ENCODE measurements at places on chromosomes 4 and X.

GRCh38 chrX:111504941-111505340 is 6.5 kb upstream of the SERTM2 start:
- peak; percentile 2 for DNase-seq

- no peak for DNase-seq
These were observed 51.0 kb downstream of the TMEM131L start for GRCh38 chr4:153517159-153517558.

DNA sequence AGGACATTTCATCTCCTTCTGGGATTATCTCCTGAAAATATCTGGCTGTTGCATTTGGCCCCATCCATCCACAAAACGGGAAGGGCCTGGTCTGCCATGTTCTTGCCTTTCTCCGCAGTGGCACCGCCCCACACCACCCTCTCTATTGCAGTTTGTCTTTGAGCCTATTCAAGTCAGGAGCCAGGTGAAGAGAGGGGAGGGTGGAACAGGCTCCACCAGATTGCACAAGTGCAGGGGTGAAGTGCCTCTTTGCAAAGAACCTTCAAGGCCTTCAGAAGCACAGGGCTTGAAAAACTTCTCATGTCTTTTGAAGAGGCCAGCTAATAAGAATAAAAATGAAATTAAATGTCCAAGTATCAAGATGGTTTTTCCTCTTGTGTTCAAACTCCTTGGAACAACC is 28.7 kb downstream of the RS1 start:
- no peak for DNase-seq

- DNase-seq, result no peak
These were observed 66.0 kb downstream of the UBE2K start for GRCh38 chr4:39763714-39764572.

- DNase-seq, result peak; percentile 63
These were observed at the start of gene DCLK2 for GRCh38 chr4:150078041-150078578. Gene DCLK2 (plus strand): TSS chr4:150078445. CDS start chr4:150079028, 583 bp downstream.

Measured in NB4 (cell line).